ENCODE measurements at places on chromosomes 3 and 15.

- no peak overlapping the region for H3K4me3 ChIP-seq
- H3K4me1 ChIP-seq, result peaks cover 23% of the 10 kb centered on the region
- peak overlapping the region; percentile 27 for H3K27ac ChIP-seq
- DNase-seq, result no peak
- H3K27me3 ChIP-seq, result no peaks in the 10 kb centered on the region
These were observed 36.2 kb upstream of the FILIP1L start for GRCh38 chr3:100150473-100150872.

DNA sequence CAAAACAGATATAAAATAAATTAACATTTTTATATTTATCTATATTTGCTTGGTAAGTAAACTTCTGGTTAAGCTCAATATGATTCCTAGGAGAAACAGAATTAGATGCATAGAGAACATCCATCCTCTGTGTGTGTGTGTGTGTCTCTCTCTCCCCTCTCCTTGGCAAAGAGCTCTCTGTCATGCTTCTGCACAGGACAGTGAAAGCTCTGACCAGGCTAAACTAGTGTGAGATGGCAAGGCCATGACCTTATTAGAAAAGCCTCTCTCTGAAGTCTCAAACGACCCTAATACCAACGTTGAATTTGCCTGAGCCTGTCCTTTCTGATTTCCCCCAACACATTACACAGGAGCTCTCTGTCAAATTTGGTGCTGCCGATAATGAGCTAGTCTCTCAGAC, 746.0 kb downstream of the VGLL3 start:
- H3K4me3 ChIP-seq, result no peak overlapping the region
- H3K4me1 ChIP-seq, result no peaks in the 10 kb centered on the region
- no peak for DNase-seq
- no peaks in the 10 kb centered on the region for H3K36me3 ChIP-seq
- H3K27ac ChIP-seq, result no peak overlapping the region
- no peaks in the 10 kb centered on the region for H3K27me3 ChIP-seq

DNA sequence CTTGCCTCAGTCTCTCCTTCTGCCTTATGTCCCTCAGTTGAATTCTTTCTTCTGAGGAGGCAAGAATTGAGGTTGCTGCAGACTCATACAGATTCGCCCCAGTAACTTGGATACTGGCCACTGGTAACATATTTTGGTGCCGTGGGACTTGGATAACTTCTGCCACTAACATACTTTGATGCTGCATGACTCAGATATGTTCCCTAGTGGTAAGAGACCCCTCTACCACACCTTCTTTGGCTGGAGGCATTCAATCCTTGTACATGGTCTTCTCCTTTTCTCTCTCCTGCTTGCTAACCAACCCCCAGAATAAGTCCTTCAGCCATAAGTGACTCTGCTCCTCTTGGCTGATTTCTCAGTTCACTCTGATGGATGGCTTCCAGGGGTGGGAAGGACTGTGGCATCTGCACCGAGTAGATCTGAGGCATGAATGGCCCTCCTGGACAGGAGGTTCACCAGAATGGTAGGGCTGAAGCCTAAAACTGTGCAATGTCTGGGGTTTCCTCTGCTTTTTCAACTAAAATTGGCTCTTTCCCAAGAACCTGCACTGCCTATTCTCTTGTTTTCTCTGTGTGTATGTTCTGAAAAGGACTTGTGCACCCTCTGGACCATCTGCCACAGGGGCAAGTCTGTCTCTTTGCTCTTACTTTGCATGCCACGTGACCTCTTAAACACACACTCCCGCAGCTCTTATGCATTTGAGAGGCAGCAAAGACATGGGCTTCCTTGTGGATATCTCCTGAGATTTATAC, 55.5 kb upstream of the FSTL1 start:
- DNase-seq, result no peak

DNA sequence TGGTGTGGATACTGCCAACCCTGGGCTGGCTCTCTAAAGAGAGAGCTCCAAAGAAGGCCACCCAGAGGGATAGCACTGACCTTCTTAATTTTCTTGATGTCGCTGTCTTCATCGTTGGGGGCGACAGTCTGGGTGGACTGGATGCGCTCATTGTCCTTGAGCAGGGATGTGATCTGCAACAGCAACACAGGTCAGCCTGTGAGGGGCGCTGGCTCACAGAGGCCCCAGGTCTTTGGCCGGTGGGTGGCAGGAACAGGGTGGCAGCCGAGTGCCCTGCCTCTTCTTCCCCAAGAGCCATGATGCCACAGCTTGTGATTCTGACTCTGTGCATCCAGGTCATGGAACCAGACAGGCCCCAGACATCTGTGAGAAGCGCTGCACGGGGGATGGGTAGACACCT, 41.2 kb downstream of the RASGRF1 start:
- H3K27ac ChIP-seq, result no peak overlapping the region
- H3K4me3 ChIP-seq, result no peak overlapping the region
- H3K4me1 ChIP-seq, result no peaks in the 10 kb centered on the region
- H3K36me3 ChIP-seq, result no peaks in the 10 kb centered on the region

GRCh38 chr15:80978685-80979329, 10.8 kb downstream of the MESD start:
- H3K27ac ChIP-seq, result no peak overlapping the region
- H3K27me3 ChIP-seq, result no peaks in the 10 kb centered on the region
- no peak overlapping the region for H3K4me3 ChIP-seq
- H3K36me3 ChIP-seq, result peaks cover 19% of the 10 kb centered on the region
- no peak for DNase-seq
- peaks cover 40% of the 10 kb centered on the region for H3K4me1 ChIP-seq

GRCh38 chr3:115513416-115513800, 109.9 kb upstream of the GAP43 start:
- peak overlapping the region; percentile 83 for H3K4me3 ChIP-seq
- H3K4me1 ChIP-seq, result peaks cover 13% of the 10 kb centered on the region
- H3K27ac ChIP-seq, result no peak overlapping the region
- no peaks in the 10 kb centered on the region for H3K36me3 ChIP-seq

GRCh38 chr15:66862111-66862939, 160.3 kb downstream of the SMAD6 start:
- H3K27ac ChIP-seq, result no peak overlapping the region
- H3K27me3 ChIP-seq, result peaks cover 19% of the 10 kb centered on the region
- no peaks in the 10 kb centered on the region for H3K36me3 ChIP-seq
- DNase-seq, result peak; percentile 4

DNA sequence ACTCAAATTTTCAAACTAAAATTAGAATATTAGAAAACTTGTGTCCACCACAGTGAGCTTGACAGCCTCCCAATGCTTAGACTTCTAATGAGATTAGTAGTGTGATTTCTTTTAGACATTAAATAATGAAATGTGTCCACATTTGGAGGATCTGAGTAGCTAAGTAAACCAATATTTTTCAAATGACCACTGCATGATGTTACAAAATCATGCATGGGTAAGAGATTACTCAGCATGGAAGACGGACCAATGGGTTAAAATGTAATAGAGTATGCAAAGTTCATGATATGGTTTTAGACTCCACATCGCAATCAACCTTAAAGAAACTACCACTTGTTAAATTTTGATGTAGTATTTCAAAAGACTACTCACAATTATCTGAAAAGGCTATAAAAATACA, 130.6 kb downstream of the IMPG2 start:
- no peaks in the 10 kb centered on the region for H3K4me1 ChIP-seq
- DNase-seq, result no peak
- H3K36me3 ChIP-seq, result no peaks in the 10 kb centered on the region
- no peak overlapping the region for H3K4me3 ChIP-seq

GRCh38 chr3:73437828-73438227, 186.9 kb downstream of the PDZRN3 start:
- H3K27ac ChIP-seq, result no peak overlapping the region
- H3K27me3 ChIP-seq, result no peaks in the 10 kb centered on the region
- no peaks in the 10 kb centered on the region for H3K4me1 ChIP-seq
- H3K4me3 ChIP-seq, result no peak overlapping the region
- no peaks in the 10 kb centered on the region for H3K36me3 ChIP-seq
- no peak for DNase-seq

GRCh38 chr15:62802612-62803011, 239.9 kb upstream of the TPM1 start:
- no peaks in the 10 kb centered on the region for H3K36me3 ChIP-seq
- DNase-seq, result no peak
- no peak overlapping the region for H3K27ac ChIP-seq
- H3K4me3 ChIP-seq, result no peak overlapping the region

GRCh38 chr3:102159810-102160451, 274.9 kb upstream of the ZPLD1 start:
- no peak overlapping the region for H3K4me3 ChIP-seq
- DNase-seq, result no peak
- no peaks in the 10 kb centered on the region for H3K27me3 ChIP-seq
- H3K36me3 ChIP-seq, result peaks cover 4% of the 10 kb centered on the region

- DNase-seq, result no peak
- no peaks in the 10 kb centered on the region for H3K27me3 ChIP-seq
- H3K27ac ChIP-seq, result no peak overlapping the region
- H3K4me3 ChIP-seq, result no peak overlapping the region
- no peaks in the 10 kb centered on the region for H3K4me1 ChIP-seq
These were observed 309.2 kb downstream of the MAGI1 start for GRCh38 chr3:65729555-65729954.

GRCh38 chr3:106251160-106251892, 382.5 kb upstream of the CBLB start:
- no peak overlapping the region for H3K4me3 ChIP-seq
- peak overlapping the region; percentile 67 for H3K27ac ChIP-seq
- peaks cover 22% of the 10 kb centered on the region for H3K4me1 ChIP-seq
- no peak for DNase-seq
- H3K27me3 ChIP-seq, result no peaks in the 10 kb centered on the region

GRCh38 chr3:169879013-169879557, 9.3 kb upstream of the LRRC31 start:
- H3K27me3 ChIP-seq, result peaks cover 4% of the 10 kb centered on the region
- no peak overlapping the region for H3K4me3 ChIP-seq
- H3K27ac ChIP-seq, result no peak overlapping the region
- no peaks in the 10 kb centered on the region for H3K36me3 ChIP-seq
- peaks cover 6% of the 10 kb centered on the region for H3K4me1 ChIP-seq

GRCh38 chr3:54968546-54969172, 40.8 kb upstream of the LRTM1 start:
- H3K4me3 ChIP-seq, result no peak overlapping the region
- no peak for DNase-seq
- no peak overlapping the region for H3K27ac ChIP-seq
- no peaks in the 10 kb centered on the region for H3K27me3 ChIP-seq
- no peaks in the 10 kb centered on the region for H3K36me3 ChIP-seq

GRCh38 chr3:123503203-123503602, 54.3 kb upstream of the ADCY5 start:
- no peak overlapping the region for H3K4me3 ChIP-seq
- H3K27me3 ChIP-seq, result no peaks in the 10 kb centered on the region
- peaks cover 1% of the 10 kb centered on the region for H3K36me3 ChIP-seq
- DNase-seq, result no peak
- no peak overlapping the region for H3K27ac ChIP-seq
- H3K4me1 ChIP-seq, result no peaks in the 10 kb centered on the region

All from activated naive CD8-positive, alpha-beta T cell treated with anti-CD3 and anti-CD28 coated beads, Interleukin-2, amount 10 ng/mL, durations not matched to agents 7 days and 5 days (primary cell).